Cortex of kidney (tissue), 1 donor: ENCODE measurements at places on chromosomes 11 and 22.

DNA sequence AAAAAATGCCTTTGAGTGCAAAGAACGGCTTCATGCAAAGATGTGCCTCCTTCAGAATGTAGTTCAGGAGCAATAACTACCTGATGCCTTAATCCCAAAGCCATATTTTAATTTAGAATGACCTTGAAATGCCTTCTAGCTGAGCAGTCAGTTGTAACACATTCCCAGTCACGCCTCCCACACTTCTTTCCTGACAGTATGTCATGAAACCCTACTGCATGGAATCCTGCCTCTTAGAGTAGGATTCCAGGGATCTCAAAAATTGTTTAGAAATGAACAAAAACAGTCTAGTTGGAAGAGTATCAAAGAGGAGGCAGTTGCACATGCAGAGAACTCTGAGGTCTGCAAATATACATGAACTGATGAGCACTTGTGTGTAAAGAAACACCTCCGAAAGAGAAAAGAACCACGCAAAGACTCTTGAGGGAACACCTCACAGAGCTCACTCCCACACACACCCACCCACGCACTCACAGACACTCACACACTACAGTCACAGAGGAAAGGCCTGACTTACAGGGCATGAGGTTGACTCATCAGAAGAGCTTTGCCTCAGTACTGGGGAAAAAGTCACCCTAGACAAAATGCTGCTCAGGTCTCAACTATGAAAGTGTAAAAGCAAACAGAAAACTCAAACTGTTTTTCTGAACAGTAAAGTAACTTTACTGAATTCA is 77.4 kb downstream of the GGTLC2 start:
- DNase-seq, result no peak

DNA sequence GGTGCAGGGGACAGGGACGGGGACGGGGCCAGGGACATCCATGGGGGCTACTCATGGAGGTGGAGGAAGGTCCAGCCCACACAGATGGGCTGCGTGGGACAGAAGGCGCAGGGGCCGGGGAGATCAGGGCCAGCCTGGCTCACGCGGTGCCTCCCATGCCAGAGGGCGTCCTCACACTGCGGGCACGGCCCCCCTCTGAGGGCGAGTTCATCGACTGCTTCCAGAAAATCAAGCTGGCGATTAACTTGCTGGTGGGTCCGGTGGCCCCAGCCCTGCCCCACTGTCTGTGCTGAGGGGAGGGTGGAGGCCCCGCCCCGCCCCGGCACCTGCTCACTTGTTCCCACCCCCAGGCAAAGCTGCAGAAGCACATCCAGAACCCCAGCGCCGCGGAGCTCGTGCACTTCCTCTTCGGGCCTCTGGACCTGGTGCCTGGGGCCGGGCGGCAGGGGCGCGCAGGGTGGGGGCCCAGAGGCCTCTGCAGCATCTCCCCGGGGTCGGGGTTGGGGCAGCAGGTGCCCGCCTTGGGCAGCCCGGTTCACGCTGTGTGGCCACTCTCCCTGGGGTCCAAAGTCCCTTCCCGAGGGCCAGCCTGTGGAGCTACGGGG is 15.8 kb downstream of the EPS8L2 start:
- no peak for DNase-seq

DNA sequence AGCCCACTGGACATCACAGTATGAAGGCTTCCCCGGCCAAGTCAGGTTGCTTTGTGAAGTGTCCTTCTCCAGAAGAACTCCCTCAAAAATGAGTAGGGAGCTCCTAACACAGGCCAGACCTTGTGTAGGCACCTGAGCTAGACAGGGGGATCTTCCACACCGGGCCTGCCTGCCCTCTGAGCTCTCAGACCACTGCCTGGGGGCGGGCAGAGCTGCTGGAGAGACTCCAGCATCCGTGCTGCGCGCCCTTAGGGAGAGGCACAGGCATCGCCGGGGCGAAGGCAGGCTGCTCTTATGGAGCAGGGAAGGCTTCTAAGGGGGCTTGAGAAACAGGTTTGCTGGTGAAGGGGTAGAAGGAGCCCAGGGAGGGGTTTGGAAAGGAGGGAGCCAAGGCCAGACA is 4.4 kb downstream of the KCNJ5 start:
- no peak for DNase-seq

GRCh38 chr11:119361941-119362725 is 15.6 kb upstream of the MFRP start:
- DNase-seq, result no peak

DNA sequence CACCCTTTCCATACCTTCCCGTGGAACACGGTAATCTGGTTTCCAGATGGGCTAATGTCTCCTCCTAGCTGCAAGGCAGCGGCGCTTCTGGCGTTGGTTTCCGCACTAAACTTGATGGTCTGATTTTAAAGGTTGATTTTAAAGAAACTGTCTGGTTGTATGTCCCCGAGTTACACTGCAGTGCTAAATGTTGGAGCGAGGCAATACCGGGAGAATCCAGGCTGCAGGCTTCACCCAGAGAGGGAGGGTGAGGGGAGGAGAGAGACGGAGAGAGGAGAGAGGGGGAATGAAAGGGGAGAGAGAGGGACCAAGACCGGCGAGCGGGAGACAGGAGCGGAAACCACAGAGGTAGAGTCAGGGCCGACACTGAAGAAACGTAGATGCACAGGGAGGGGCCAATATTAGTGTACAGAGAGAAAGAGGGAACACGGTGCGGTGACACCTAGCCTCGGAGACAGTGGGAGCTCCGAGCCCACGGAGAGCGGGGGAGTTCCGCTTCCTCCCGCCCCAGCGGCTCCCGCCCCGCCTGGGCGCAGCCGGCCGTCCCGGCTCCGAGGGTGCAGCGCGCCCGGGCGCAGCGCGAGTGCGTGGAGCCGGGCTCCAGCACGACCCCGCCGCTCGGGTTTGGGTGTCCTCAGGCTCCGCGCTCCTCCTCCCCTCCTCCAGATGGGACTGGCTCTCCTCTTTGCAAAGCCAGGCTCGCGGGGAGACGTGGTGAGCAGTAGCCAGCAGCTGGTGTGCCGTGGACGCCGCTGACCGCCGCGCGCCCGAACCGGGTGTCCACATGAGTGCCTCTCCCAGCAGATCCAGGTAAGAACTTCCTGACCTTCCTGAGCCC is 71.9 kb upstream of the GRAMD1B start:
- DNase-seq, result no peak

DNA sequence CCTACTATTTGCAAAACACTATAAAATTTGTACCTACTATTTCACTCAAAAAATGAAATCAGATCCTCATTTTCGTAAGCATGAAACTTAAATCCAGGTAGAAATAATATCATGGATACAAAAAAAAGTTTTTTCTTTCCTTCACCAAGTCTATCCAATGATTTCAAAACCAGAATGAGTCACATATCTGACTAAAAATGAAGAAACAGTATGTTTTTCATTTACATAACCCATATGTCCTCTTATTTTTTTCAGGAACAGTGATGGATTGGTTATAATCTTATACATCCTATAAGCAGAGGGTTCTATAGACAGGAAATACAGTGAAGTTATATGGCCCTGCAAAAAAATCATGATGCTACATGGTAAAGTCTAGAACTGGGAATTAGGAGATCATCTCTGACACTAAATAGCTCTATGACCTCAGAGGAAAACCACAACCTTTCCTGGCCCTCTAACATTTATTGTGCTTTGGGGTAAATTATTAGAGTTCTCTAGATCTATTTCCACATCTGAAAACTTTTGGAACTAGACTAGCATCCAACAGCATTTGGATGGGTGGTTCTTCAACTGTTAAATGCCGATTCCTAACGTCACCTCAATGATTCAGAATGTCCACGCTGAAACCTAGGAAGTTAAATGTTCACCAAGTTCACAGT is 10.9 kb downstream of the MTMR2 start:
- no peak for DNase-seq

GRCh38 chr11:15493921-15494620 is 379.3 kb downstream of the INSC start:
- no peak for DNase-seq

DNA sequence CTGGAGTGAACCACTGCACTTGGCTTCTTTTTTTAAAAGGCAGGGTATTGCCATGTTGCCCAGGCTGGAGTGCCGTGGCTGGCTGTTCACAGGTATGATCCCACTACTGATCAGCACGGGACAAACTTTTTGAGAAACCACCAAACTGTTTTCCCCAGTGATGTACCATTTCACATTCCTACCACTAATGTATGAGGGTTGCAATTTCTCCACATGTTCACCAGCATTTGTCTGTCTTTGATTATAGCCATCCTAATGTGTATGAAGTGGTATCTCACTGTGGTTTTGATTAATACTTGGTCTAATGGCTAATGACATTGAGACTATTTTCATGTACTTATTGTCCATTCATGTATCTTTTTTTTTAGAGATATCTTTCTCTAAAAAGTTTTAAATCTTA is 41.5 kb upstream of the EP300 start:
- DNase-seq, result no peak
